ENCODE measurements at places on chromosomes 16 and 17.

DNA sequence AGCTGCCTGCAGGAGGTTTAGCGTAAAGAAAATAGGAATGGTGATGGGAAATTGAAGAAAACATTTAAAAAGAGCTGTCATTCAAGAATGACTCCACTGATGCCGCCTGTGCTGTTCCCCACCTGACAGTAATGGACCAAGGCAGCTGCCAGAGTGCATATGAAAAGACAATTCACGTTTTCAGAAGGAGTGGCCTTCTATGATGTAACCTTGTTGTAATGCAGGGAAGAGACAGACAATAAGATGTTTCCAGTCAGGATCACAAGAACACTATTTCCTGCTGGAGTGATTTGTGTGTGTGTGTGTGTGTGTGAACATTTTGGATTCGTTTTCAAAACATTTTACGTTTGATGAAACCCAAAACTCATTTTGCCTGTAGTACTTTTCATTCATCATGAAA lies 203.7 kb downstream of the LGALS9B start:
- DNase-seq: no peak

DNA sequence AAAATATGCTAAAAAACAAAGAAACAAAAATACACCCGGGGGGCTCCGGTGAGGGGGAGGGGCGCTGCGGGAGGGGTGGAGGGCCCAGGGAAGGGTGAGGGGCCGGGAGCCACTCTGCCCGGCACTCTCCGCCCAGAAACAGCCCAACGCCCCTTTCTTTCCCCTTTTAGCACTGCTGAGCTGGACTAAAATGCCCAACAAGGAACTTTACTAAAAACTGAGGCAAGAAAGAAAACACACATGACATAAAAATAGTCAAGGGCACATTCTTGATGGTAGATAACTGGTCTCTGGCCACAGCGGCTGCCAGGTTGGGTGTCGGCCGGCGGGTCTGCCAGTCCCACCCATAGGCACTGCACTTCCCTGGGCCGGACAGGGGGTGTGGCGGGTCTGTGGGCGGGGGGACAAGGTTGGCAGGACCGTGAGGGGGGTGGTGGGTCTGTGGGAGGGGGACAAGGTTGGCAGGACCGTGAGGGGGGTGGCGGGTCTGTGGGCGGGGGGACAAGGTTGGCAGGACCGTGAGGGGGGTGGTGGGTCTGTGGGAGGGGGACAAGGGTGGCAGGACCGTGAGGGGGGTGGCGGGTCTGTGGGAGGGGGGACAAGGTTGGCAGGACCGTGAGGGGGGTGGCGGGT lies 20.9 kb downstream of the METRNL start:
- DNase-seq: no peak

DNA sequence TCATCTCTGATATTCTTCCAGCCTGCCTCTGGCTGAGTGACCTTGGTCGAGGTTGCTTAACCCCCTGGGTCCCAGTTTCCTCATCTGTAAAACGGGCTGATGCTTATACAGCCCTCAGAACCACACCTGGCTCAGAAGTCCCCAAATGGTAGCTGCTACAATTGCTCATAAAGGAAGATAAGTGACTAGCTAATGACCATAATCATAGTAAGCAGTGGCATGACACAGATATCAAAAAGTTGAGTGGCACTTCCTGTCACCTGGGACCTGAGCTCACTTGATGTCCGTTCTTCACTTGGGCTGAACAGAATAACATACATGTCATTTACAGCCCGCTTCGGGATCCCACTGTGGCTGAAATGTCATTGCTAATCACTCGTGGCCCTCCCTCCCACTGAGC lies 1.8 kb downstream of the MGRN1 start:
- no peak for DNase-seq

- no peak for DNase-seq
These were observed 21.3 kb downstream of the TMEM186 start for GRCh38 chr16:8776129-8776584.

DNA sequence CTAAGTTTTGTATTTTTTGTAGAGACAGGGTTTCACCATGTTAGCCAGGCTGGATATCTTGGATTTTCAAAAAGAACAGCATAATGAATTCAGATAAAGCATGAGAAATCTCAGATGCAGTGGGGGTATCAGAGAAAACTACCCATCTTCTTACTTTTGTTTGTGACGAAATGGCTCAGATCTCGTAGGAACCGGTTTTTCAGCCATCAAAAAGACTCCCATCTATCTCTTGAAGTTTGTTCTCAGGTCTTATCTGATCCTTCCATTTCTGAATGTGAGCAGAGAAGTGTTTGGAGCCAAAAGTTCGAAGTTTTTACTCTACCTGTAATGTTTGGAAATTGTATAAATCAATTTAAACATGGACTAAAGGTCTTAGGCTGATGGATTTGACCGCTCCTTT lies 57.2 kb downstream of the LDHD start:
- no peak for DNase-seq

DNA sequence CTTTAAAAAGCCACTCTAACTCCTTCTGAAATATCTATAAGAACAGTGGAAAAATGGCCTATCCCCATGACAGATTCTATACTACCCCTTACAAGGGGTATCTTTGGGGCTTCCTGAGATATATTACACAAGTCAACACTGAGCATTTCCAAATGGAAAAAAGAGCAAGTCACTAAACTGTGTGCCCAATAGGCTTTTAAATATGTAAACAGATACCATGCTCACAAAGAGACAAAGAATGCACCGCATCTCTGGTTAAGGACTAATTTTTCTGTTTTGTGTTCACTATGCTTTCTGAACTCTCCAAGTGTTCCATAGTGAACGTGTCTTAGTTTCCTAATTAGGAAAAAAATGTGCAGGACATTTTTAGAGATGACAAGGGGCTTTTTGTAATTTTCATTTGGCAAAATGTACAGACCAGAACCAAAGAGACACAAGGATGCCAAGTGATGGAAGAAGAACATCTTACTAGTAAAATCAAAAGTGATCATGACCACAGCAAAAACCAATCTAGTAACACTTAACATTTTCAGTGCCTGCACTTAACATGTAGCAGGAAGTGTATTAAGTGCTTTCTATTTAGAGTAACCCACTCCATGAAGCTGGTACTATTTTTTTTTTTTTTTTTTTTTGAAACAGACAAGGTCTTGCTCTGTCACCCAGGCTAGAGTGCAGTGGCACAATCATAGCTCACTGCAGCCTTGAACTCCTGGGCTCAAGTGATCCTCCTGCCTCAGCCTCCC lies 21.5 kb downstream of the MYH11 start:
- no peak for DNase-seq

GRCh38 chr16:15581127-15581815 lies 61.7 kb downstream of the MARF1 start:
- no peak for DNase-seq

DNA sequence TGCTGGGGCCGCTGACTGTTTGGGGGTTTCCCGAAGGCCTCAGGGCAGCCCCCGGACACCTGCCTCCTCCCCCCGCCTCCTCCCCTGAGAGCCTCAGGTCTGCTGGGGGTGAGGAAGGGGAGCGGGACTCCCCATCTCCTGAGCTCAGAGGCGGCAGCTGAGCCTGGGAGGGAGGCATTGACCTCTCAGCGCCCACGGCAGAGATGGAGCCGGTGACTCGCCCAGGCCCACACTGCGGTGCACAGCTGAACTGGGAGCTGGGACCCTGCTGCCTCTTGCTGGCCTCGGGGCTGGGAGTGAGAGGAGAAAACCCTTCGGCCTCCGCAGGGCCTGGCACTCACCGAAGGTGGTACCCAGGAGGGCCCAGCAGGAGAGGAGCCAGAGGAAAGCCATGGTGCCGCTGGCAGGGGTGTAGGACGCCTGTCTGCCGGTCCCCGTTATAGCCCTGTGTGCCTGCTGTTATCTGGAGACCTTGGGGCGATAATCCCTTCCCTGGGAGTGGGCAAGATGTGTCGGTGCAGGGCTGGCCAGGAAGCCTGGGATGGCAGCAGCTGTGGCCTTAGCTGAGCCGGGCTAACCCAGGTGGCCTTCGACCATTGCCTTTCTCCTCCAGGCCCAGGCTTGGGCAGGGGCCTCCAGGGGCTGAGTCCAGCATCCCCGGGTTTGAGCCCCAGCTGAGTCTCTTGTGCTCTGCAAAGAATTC lies at the start of gene CTRB2:
Gene CTRB2, minus strand, starts transcription at position 413 of the 703 bp plus-strand sequence. Its CDS starts 20 bp downstream, at position 393.
- DNase-seq: no peak

DNA sequence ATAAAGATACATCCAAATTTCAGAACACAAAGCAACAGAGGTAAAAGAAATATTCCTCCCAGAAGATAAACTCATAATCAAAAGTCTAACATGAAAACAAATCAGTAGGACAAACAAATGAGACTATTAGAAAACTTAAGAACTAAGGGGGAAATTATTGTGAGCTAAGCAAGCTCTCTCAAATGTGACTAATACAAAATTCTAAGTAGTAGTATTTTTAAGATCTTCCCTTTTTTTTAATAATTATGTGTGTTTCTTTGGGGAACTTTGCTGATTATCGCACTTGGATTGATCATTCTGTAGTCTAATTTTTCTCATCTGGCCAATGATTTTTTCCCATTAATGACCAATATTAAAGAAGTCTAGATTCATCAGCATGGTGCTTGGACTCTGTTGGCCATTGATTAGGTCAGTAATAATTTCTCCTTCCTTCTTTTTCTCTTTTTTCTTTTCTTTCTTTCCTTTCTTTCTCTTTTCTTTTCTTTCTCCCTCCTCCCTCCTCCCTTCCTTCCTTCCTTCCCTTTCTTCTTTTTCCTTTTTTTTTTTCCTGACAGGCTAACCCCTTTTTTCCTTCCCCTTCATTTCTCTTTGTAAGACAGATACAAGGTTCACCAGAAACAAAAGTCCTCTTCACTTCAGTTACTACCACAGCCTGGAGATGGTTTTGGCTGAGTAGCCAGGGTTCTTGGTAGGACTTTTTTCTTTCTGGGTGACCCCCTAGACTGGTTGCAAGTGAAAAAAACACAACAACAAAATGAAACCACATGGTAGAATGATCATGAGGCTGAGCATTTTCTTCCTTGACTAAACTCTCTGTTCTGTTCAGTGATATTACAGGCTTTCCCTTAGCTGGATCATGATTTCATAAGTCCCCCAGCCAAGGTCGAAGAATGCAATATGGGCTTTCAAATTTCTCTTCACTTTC lies 2.9 kb upstream of the ABCA6 start:
- no peak for DNase-seq

DNA sequence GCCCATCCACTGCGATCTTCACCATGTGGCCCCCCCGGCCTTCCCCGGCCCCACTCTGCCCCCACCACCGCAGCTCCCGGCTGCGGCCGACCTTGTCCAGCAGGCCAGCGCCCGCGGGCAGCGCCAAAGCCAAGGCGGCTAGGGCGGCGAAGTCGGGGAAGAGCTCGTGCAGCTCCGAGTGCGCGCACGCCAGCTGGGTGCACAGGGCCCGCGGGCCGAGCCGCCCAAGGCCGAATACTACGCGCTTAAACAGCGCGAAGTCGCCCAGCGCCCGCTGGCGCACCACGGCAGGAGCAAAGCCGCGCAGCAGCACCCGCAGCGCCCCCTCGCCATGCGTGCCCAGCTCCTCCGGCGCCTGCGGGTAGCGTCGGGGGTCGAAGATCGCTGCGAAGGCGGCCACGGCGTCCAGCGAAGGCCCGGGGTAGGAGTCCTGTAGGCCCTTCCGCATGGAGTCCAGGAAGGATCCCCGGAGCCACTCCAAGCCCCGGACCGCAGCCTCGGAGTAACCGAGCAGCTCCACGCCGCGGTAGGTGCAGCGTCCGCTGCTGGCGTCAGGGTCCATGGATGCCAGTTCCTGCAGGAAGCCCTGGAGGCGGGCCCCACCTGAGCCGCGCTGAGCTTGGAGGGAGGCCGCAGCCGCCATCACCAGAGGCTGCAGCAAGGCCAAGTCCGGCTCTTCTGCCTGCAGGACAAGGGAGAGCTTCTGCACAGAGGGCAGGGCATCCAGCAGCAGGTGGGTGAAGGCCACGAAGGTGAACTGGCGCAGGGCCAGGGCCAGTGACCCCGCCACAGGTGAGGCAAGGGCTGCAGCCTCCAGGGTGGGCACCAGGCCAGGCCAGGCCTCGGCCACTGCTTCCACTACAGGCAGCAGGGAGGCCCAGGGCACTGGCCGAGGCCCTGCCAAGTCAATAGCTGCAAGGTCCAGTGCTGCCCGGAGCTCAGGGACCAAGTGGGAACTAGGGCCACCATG lies 10.3 kb downstream of the C17orf113 start:
- DNase-seq: no peak

GRCh38 chr16:66007717-66008116 lies 358.8 kb upstream of the CDH5 start:
- DNase-seq: no peak

DNA sequence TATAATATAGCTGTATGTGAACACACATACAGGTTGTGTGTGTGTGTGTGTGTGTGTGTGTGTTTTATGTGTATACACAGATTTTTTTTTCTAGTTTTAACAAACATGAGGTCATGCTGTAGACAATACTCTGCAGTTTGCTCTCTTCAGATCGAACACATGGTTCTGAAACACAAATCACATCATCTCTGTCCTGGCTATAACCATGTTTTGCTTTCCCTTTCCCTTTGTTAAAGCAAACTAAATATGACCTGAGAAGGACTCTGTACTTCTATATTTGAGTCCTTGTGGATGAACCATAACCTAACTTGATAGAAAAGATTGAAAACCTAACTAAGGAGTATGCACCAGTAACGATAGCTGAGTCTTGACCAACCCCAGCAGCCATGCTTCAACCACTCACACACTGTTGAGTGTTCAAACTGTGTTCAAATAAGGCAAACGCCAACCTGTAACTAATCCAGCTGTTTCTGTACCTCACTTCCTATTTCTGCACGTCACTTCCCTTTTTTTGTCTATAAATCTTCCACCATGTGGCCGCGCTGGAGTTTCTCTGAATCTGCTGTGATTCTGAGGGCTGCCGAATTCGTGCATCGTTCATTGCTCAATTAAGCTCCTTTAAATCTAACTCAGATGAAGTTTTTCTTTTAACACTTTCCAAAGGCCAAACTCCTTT lies 303.8 kb downstream of the HS3ST3B1 start:
- no peak for DNase-seq

GRCh38 chr17:72682605-72683004 lies 409.9 kb downstream of the SLC39A11 start:
- DNase-seq: no peak

DNA sequence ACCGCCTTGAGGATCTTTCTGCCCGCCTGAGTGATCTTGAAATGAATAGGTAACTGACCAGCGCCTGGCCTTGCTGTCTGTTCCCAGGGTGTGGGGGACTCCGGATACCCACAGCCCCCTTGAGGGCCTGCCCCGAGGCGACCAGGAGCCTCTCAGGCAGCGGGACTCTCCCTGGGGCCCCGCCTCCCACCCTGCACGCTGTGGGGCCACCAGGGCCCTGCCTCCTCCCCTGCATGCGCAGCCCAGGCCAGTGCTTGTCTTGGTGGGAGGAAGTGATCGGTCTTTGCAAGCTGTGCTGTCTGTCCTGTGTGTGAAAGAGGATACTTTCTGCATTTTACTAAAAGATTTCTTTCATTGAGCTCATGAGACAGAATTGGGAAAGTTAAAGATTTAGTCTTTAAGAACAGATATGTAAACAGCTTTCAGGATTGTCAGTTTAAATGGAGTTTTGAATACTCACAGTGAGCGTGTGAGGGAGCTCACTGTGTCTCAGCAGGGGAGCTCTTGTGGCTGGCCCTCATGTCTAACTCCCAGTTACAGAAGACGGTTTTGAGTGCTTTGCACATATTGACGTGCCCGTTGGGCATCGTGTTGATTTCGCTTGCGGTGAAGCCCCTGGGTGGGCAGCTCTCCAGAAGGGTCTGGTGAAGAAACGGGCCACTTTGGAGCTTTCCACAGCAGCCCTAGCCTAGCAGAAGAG lies 36.1 kb upstream of the CAPN15 start:
- DNase-seq: no peak

Data from CD4-positive, alpha-beta T cell treated with Interleukin-2 at 100 ng/mL for 4 hours (primary cell).